ENCODE measurements at places on chromosomes 13 and 19.
A peak's percentile ranks its signal among the peaks of the same experiment; 100 is the strongest.

DNA sequence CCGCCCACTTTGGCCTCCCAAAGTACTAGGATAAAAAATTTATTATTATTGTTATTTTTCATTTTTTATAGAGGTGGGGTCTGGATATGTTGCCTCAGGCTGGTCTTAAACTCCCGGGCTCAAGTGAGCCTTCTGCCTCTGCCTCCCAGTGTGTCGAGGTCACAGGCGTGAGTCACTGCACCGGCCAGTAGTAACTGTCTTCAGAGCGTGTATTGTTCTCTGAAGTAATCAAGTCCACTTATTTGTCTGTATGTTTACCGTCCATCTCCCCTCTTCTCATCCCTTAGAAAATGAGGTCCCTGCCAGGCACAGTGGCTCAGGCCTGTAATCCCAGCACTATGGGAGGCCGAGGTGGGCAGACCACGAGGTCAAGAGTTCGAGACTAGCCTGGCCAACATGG, 18.2 kb upstream of the SULT2B1 start:
- no peak for DNase-seq

GRCh38 chr13:109297628-109298027, 488.8 kb downstream of the IRS2 start:
- DNase-seq = no peak

- DNase-seq = no peak
Measured at GRCh38 chr13:102700088-102701031, 5.5 kb upstream of the METTL21C start.

DNA sequence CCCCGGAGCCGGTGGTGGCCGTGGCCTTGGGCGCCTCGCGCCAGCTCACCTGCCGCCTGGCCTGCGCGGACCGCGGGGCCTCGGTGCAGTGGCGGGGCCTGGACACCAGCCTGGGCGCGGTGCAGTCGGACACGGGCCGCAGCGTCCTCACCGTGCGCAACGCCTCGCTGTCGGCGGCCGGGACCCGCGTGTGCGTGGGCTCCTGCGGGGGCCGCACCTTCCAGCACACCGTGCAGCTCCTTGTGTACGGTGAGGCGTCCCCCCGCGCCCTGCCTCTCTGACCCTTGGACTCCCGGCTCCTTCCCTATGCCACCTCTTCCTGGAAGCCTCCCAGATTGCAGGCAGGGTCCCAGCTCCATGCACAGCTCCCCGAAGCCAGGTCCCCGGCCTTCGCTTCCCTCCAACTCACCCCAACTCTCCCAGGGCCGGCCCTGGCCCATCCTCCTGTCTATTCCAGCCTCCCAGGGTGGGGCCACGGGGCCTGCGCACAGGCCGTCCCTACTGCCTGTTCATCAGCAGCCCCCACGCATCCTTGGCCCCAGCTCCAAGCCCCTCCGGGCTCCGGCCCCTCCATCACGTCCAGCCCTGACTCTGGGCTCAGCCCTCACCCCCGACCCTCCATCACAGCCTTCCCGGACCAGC, 1.7 kb downstream of the MADCAM1 start:
- no peak for DNase-seq

DNA sequence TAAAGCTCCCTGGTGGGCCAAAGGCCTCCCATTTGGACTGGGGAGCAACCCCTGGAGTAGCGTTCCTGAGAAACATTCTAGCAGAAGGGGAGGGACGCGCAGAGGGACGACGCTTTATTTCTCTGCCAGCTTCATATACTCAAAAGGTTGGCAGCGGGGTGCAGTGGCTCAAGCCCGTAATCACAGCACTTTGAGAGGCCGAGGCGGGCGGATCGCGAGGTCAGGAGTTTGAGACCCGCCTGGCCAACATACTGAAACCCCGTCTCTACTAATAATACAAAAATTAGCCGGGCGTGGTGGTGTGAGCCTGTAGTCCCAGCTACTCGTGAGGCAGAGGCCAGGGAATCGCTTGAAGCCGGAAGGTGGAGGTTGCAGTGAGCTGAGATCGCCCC, 16.8 kb downstream of the RB1 start:
- no peak for DNase-seq

DNA sequence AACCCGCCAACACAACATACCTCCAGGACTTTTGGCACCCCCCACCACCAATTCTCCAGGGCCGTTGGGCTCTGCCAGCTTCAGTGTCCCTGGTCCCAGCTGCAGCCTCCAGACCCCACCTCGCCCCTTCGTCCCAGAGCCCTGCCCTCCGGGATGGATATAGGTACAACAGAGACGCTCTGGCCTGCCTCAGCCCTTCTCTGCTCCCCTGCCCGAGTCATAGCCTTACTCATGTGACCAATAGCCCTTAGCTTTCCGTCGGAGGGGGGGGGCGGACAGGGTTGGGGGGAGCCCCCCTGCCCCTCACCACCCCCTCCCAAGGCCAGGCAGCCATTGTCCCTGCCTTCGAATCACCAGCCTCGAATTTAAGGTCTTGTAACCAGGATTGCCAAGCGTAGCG, 70.8 kb upstream of the NFIC start:
- no peak for DNase-seq

GRCh38 chr19:41530761-41531301, 45.1 kb upstream of the CEACAM21 start:
- DNase-seq = no peak

GRCh38 chr19:58385313-58385890, 1.7 kb upstream of the RPS5 start:
- no peak for DNase-seq

- DNase-seq = no peak
Measured at GRCh38 chr13:61728471-61728870, 312.8 kb upstream of the PCDH20 start.

DNA sequence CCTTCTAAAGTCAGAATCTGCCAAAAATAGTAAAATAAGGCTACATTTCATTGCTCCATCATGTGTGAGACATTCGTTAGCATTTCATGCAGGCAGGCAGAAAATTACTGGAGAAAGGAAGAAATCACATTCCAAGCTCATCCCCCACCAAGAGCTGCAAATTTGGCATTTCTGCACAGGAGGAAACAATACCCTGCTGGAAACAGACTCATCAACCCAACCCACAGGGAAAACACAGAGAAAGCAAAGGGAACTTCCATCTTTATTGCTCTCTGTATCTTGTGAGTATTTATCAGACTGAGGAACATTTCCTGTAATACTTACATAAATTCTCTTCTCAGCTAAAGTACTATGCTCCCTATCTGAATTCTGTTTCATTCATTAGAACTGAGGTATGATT, 95.7 kb downstream of the KCTD12 start:
- no peak for DNase-seq

DNA sequence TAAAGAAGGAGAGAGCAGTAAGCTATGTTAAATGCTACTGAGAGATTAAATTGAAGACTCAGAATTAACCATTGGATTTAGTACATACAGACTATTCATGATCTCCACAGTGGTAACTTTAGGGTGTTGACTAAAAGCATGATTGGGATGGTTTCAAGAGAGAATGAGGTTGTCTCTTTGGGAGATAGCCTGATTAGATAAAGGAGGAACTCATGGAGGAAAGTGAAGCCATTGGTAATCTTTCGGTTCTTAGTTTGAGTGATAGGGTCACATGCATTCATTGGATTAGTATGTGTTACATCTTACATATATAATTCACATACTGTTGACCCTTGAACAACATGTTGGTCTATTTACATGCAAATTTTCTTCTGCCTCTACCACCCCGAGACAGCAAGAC, 18.8 kb upstream of the KL start:
- no peak for DNase-seq

DNA sequence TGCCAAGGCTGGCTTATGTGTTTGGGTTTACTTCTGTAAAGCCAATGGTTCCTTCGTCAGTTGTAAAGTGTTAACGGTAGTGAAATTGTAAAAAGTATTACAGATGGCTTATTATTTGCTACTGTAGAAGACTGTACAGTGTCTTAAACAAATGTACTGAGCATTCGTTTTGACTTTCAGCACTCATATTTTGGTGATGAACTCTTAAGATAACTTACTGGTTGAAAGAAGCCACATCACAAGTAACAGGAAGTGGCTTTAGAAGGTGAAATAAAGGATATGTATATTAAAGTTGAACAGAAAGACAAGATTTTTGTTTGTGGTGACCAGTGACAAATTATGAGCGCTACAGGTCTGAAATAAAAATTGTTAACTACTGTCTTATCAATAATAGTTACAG, 64.2 kb downstream of the URI1 start:
- no peak for DNase-seq

DNA sequence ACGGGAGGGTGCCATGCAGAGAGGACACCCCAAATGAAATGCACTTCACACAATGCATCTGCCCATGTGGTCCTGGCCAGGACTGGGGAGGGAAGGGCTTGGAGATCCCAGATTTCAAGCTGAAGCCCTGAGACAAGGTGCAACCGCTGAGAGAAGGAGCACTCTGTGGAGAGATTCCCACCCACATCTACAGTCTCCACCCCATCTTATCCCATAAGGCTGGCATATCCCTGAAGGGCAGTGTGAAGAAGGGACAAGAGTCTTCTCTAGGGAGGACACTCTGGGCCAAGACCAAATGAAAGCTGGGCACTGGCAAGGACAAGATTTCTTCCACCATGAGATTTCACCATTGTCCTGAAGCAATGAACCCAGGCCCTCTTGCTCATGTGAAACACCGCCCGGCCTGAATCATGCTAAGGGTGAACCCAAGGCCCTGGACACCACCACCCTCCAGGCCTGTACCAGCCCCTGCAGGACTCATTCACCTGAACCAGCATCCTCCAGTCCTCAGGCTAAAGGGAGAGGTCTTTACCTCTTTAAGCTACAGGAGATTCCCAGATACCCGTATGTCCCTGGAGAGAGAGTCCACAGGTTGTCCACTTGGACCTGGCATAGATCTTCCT, 20.5 kb downstream of the CEACAM4 start:
- DNase-seq = no peak

DNA sequence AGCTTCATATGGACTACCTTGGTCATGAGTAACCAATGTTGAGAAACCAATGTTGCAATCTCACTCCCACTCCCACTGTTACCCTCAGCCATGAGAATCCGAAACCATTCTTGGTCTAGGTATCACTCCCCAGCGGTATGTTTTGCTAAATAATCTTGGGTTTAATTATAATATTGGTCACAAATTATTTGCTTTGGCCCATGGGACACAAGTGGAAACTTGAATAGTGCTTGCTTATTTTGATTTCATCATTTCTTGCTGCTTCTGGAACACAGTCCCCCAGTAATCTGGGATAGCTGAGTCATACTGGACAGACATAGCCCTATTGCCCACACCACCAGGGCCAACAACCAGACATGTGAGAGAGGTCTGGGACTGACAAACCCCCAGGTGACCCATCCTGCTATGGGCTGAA, 171.6 kb upstream of the IPO5 start:
- DNase-seq = no peak

GRCh38 chr13:71021825-71022422, 845.1 kb downstream of the DACH1 start:
- no peak for DNase-seq

- no peak for DNase-seq
Measured at GRCh38 chr19:31066385-31066784, 282.9 kb downstream of the TSHZ3 start.

DNA sequence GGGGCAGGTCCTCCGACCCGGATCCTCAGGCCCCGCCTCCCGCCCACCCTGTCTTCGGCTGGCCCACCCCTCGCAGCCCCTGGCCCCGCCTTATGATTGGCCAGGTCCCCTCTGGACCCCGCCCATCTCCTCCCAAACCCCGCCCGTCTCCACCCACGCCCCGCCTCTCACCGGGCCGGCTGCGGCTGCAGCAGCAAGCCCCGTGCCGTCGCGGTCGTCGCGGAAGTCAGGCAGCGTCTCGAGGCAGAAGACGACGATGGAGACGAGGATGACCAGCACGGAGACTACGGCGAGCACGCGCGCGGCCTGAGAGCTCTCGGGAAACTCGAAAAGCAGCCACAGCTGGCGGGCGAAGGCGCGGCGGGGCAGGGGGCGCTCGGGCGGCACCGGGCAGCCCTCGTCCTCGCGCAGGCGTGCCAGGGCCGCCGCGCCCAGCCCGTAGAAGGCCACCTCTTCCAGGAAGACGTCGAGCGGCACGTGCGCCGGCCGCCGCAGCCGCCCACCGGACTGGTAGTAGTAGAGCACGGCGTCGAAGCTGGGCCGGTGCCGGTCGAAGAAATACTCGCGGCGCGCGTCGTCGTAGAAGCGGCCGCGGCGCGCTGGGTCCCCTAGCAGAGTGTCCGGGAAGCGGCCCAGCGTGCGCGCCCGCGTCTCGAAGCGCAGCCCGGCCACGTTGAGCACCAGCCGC, 495 bp downstream of the KCNA7 start:
- DNase-seq = no peak

- DNase-seq = no peak
Measured at GRCh38 chr13:74835579-74835978, 646.4 kb downstream of the TBC1D4 start.

GRCh38 chr13:99008577-99008976, 30.7 kb upstream of the DOCK9 start:
- DNase-seq = no peak

GRCh38 chr19:44644402-44645016, 799 bp downstream of the PVR start:
- no peak for DNase-seq

- no peak for DNase-seq
Measured at GRCh38 chr19:4829001-4829712, 2.4 kb downstream of the TICAM1 start.

- DNase-seq = no peak
Measured at GRCh38 chr13:110964229-110965037, 49.6 kb upstream of the ANKRD10 start.

- DNase-seq = no peak
Measured at GRCh38 chr19:56670401-56670960, 1.1 kb downstream of the ZNF835 start.

- DNase-seq = no peak
Measured at GRCh38 chr19:33300009-33300893, 2.1 kb downstream of the CEBPA start.

DNA sequence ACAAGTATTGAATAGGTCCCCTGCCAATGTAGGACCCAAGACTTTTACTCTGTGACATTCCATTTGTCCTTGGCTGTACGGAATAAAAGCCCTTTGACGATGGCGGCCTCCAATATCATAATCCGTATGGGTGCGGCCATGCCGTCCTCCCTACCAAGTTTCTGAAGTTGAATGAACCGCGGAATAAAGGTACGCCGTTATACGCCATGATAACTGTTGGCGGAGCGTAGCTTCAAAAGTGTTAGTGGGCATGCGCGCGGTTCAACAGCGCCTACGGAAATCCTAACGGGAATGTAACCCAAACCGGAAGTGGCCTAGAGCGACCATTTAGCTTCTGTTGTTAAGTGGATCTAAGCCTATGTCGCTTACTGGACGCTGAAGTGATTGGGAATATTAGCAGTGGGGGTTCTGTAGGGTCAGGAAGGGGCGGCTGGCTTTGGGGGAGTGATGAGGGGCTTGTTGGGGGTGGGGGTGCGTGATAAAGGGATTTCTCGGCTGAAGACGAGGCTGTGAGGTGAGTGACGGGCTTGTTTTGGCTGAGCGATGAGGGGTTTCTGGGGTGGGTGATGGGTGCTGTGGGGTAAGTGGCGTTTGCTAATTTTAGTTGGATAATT, at the start of gene ZNF175:
ZNF175 (plus strand) TSS at position 322 of the 614 bp plus-strand sequence. CDS start 2,047 bp downstream, outside the sequence.
- DNase-seq = peak; percentile 90

DNA sequence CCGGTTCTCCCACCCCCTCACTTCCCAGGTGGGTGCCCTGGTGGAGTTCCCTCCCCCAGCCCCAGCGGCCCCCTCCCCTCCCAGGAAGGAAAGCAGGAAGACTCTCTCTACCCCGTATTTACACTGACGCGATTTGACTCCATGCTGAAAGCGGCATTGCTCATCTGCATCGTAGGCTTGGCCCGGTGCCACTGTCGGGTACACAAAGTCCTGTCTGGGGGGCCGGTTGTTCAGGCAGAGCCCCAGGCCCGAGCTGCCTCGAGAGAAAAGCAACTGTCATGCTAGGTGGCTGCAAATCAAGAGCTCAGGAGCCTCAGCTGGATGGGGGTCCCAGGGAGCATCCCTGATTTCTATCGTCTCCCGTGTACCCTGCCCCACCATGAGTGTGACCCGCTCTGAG, 14.9 kb downstream of the ADAMTS10 start:
- no peak for DNase-seq

Data from cerebellar nuclear complex (tissue), 1 donor.